NCI-H1417 (cell line): ENCODE measurements at places on chromosomes 5 and 9.

- DNase-seq = no peak
Observed at GRCh38 chr9:24464319-24464951, 81.3 kb downstream of the IZUMO3 start.

DNA sequence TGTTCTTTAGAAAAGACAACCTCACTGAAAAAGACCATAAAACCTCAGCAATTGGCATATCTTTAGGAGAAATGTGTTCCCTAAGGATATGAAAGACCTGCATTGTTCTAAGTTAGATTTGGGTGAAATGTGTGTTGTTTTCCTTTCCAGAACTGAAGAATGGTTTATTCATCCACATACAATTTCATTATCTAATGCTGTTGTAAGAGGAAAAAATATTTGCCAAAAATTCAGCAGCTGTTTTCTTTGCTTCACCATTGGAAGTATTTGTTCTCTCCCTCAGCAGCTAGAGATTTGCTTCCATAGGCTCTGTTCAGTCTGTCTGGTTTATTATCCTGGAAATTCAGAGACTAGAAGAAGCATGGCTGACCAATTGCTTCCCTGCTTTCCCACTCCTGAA is 150.9 kb downstream of the ISOC1 start:
- no peak for DNase-seq

- DNase-seq = no peak
Observed at GRCh38 chr9:72733895-72734294, 212.5 kb downstream of the TMC1 start.

DNA sequence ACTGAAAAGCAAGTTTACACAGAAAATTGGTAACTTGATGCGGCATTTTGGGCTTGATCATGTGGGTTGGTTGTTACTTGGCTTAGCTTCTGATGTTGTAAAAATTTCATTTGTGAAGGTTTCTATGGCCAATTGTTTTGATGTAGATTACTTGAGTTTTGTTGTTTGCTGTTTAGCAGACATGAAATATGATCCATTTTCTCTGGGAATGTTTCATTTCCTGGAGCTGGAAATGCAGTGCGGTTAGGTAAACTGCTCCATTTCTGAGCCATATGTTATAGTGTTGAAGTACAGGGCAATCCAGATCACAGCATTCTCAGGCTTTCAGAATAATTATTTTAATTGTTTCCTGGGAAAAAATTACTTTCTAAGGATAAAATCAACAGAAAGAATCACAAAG is 396.9 kb downstream of the ENC1 start:
- no peak for DNase-seq

DNA sequence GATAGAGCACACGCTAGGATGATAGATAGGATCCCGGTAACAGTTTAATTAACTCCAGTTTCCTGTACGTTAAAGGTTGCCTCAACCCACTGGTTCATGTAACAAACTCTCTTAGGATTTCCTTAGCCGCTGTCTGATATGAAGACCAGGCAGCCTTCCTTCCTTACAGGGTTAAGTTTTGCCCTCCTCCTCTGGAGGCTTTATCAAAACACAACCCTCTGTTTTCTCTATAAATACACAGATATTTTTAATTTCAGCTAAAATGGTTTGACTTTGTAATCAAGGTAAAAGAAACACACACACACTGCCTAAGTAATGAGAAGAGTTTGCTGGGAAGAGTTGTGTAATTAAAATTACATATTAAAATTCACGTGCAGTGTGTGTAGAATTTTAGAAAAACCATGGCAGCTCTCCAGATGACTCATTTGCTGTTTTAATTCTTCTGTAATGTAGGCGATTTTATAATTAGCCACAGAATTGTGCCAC is 369.8 kb downstream of the CSNK1G3 start:
- DNase-seq = no peak
